ENCODE measurements at places on chromosomes 5 and 9.

- peak; percentile 89 for DNase-seq
These were observed 41.6 kb upstream of the ZNF300 start for GRCh38 chr5:150946351-150946905.

GRCh38 chr9:107644733-107645463 lies 155.3 kb upstream of the KLF4 start:
- peak; percentile 61 for DNase-seq

DNA sequence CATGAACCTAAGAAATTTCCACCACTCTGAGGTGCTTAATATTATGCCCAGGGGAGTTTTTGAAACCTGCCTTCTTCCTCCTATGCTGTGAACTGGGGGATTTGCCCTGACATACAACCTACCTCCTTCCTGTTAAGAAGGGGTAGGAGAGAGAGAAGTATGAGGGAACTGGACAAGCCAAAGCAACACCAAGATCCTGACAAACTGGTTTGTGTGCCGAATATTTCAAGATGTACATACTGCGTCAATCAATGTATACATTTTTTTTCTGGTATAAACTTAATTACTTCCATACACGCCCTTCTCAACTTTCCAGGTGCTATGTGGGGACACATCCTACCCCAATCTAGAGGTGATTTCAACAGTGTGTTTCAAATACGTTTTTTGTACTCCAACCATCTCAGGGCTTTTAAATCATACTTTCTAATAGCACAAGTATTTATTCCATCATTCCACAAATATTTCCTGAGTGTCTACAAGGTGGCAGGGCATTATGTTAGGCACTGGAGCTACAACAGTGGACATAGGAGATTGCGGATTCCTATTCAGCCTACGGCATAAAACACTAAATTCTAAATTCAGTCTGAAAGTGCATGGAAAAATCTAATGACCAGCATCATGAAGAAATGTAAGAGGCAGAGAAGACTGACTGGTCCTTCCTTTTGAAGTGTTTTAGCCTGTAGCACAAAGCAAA lies 70.1 kb upstream of the IFNK start:
- DNase-seq: no peak

- peak; percentile 74 for DNase-seq
These were observed 39.6 kb downstream of the WNK2 start for GRCh38 chr9:93223260-93224180.

GRCh38 chr5:33938881-33939280 lies 2.7 kb downstream of the RXFP3 start:
- DNase-seq: no peak

- no peak for DNase-seq
These were observed 267.1 kb upstream of the GRIA1 start for GRCh38 chr5:153223376-153223775.

DNA sequence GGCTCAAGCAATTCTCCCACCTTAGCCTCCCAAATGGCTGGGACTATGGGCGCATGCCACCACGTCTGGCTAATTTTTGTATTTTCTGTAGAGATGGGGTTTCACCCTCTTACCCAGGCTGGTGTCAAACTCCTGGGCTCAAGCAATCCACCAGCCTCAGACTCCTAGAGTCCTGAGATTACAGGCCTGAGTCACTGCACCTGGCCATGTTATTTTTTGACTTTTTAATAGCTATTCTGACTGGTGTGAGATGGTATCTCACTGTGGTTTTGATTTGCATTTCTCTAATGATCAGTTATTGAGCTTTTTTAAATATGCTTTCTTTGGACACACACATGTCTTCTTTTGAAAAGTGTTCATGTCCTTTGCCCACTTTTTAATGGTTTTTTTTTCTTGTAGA lies 38.2 kb downstream of the FBXW2 start:
- DNase-seq: no peak

DNA sequence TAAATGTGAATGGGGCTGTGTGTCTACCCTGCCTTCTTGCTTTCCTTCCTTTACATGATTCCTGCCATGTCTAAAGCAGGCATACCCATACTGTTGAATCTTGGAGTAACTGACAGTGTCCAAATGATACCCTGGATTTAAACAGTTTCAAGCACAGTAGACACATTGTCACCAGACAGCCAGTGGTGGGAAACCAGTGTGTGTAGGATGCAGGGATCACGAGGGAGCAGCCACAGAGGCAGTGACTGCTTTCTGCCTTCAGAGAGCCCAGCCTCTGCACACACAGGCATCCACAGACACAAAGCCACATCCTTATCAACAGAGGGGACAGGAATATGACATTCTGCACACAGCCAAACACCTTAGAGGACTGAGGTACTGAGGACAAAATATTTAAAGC lies 184.2 kb upstream of the TBCA start:
- no peak for DNase-seq

DNA sequence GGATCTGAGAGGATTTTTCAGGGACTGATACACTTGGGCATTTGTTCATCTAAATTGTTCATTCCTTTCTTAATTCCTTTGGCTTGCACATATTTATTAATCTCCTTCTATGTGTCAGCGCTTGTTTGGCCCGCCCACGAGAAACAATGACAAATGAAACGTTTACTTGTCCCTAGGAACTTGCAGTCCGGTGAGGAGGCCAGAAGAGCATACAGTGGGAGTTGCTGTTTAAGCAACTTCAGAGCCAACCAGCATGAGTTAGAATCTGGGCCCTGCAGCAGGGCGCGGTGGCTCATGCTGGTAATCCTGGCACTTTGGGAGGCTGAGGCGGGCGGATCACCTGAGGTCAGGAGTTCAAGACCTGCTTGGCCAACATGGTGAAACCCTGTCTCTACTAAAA lies 18.8 kb downstream of the FBXL7 start:
- no peak for DNase-seq

DNA sequence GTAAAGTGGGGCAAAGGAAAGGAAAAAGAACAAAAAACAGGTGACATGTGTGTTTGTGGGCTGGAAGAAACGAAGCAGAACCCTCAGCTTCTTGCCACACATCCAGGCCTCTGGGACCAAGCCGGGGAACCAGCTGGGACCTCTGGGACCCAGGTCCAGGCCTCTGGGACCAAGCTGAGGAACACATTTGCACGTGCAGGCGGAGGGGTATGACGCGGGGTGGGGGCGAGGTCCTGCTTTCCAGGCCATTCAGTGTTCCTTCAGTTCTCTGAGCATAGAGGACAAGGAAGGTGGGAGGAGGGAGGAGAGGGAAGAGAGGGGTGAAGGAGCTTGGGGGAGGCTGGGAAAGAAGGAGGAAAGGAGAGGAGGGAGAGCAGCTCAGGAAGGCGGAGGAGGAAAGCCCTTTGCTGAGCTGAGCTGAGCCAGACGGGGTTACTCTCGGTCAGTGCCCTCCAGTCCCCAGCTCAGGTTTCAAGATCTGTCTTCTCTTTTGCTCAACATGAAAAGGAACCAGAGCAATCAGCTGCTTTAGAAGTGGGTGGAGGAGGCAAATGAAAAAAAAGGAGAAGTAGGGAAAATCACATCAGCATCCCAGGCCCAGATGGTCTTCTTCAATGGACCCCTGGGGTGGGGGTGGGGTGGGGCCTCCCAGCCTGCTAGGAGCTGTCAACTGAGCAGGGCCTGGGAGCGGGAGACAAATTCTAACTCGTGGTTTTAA lies 59.1 kb downstream of the ABCA1 start:
- DNase-seq: peak; percentile 55

DNA sequence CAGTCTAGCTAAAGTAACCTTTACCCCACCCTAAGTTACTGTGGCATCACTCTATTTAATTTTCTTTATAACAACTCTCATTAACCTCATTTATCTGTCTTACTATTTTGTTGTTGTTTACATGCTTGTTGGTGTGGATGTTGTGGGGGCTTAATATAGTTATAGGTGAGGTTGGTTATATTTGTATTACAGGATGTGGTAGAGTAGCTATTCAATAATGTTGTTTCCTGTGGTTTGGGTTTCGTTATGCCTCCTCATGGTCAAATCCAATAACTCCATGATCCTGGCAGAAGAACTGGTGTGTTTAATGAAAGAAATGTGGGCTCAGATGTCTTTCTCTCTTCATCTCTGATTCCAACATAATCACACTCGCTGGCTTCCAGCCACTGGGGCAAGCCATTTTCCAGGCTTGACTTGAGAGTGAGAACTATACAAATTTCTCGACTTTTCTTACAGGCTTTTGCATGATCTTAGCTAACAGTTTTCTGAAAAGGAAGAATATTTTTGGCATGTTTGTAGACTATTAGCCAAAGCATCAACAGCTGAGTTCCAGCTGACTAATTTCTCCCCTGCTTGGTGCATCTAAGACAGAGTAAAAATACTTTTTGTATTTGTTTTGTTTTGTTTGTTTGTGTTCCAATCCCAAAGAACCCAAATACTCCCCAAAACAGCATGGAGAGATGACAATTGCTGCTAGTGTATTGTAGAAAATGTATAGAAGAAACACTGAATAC lies 303.7 kb upstream of the PAPPA start:
- DNase-seq: peak; percentile 2

GRCh38 chr5:173278172-173278571 lies 43.2 kb upstream of the NKX2-5 start:
- DNase-seq: no peak

- DNase-seq: no peak
These were observed 92.0 kb upstream of the DNAH5 start for GRCh38 chr5:14036514-14036913.

- no peak for DNase-seq
These were observed 110.9 kb downstream of the MACIR start for GRCh38 chr5:103369125-103370120.

DNA sequence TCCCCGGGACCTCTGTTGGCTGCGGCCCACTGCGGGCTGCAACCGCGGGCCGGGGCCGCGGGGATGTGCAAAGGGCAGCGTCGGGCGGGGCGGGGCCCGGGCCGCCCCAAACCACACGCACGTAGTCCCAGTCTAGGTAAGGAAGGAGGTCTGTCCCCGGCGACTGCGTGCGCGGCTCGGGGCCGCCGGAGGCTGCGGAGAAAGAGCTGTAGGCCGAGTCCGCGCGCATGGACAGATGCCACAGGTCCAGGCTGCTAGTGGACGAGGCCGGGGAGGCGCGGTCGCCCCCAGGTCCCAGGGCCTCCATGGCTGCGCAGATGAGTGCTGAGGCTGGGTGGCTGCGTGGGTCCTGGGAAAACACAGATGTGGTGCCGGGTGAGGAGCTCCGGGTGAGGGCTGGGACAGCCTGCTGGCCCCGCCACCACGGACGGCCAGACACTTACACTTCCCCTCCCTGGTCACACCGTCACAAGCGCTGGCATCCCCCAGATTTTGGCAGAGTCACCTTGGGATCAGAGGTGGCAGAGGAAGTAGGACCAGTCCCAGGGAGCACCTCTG lies 4.5 kb downstream of the SHROOM1 start:
- no peak for DNase-seq

DNA sequence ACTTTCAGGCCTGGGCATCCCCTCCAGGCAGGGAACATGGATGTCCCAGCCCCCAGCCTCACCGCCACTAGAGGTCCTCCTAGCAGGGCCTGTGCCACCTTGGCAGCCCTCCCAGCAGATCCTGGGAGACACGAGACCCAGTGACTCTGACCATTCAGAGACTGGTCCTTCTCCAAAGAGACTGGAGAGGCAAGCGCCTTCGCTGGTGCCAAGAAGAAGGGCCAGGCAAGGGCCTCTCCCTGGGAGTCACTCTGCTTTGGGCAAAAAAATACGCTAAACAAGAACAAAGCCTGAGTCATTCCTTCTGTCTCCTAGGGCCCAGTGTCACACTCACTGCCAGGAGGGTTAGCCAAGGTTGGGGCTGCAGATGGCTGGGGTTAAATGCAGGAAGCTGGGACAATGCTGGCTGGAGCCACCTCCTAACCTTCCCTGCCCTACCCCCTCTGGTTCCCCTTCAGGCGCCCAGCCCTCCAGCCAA lies 35.3 kb upstream of the SMIM23 start:
- DNase-seq: peak; percentile 34

GRCh38 chr5:40396317-40396716 lies 283.4 kb upstream of the PTGER4 start:
- no peak for DNase-seq

DNA sequence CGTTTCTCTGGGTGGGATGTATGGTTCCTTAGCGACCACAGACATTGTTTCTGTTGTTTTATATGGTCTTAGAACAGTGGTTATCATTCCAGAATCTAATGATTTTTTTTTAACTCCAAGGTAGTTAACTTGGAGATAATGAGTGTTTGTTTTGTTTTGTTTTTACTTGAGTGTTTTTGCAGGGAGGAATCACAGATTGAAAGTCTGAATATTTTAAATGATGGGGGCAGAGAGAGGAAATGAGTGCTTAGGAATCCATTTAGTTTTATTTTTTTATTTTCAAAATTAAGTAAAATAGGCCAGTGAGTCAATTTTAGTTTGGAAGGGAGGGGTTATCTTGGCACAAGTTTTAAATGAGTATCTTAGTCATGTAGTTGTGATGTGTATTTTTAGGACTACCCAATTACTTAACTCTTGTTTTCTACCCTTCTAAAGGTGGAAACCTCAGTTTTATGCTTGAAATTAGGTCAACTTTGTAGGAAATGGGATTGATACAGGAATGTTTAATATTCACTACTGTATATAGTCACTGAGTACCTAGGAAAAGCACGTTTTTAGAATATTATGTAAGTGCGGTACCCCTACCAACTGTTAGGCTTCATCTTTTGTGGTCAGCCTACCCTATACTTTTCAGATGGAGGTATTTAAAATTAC lies 2.0 kb downstream of the UBE2R2 start:
- DNase-seq: no peak

- DNase-seq: no peak
These were observed 50.7 kb downstream of the NACC2 start for GRCh38 chr9:136044207-136044970.

DNA sequence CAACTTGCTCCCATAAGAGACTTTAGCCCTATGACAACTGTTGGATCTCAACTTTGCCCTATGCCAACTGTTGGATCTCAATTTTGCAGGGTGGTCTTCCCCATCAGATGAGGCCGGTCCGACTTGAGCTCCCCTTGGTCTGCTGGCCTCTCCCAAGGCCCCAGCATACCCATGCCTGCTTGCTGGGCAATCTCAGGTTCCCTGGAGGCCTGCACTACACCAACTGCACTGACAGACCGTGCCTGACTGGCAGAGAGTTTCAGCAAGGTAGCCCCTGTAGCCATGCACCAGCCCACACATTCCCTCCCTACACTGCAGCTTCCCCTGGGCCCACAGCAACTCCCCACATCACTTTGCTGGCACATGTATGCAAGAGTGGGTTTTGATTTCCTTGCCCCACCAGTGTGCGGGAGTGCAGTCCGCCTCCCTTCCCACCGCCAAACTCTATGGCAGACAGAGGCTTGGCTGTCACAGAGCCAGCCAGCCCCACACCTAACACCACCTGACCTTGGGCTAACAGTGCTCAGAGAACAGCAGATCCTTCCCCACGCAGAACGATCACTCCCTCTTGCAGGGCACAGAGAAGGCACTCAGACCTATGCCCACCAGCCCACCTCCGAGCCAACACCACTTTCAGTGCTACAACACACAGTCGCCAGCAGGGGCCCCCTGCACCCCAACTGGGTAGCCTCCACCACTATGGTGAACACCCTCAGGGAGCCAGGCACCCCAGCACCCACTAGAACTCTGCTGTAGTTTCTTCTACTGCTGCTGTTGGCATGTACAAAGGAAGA lies 279.9 kb upstream of the COX7C start:
- DNase-seq: no peak

Measured in body of pancreas (tissue), 4 donors.